ENCODE measurements at places on chromosomes 13 and 19.

- no peak for DNase-seq
Observed at GRCh38 chr19:50065938-50066337, 40.1 kb downstream of the ZNF473 start.

DNA sequence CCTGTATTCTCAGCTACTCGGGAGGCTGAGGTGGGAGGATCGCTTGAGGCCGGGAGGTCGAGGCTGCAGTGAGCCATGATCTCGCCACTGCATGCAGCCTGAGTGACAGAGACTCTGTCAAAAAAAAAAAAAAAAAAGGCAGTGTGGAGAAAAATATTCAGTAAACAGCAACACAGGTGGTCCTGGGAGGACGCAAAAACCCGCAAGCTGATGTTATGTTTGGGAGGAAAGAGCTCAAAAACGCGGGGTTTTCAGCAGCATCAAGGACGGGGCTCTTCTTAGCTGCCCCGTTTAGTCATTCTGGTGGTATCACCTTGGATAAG, 599 bp upstream of the ZNF784 start:
- no peak for DNase-seq

- DNase-seq, result no peak
Observed at GRCh38 chr13:111971891-111972780, 94.8 kb upstream of the SOX1 start.

GRCh38 chr19:34044021-34044420, 128.3 kb upstream of the LSM14A start:
- no peak for DNase-seq

- no peak for DNase-seq
Observed at GRCh38 chr13:47289567-47289966, 392.7 kb upstream of the HTR2A start.

GRCh38 chr13:39822437-39822836, 167.0 kb downstream of the COG6 start:
- no peak for DNase-seq

DNA sequence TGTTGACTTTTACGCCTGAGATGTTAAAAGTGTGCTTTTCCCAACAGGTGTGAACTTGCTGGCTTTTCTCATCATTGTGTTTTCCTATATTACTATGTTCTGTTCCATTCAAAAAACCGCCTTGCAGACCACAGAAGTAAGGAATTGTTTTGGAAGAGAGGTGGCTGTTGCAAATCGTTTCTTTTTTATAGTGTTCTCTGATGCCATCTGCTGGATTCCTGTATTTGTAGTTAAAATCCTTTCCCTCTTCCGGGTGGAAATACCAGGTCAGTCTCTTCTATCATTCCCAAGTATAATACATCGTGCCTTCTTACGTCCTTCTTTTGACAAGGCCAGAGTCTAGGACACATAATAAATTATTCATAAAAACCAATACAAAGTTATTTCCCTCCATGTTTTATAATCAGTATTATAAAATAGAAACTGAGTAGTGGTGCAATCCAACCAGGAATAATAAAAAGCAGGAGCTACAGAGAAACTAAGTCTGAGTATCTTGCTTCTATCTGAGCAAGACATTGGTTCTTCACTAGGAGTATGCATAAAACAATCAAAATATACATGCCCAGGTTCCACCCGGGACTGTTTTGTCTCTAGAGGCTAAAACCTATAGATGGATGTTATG, 57.9 kb downstream of the RXFP2 start:
- DNase-seq, result no peak

- DNase-seq, result no peak
Observed at GRCh38 chr19:3618144-3618810, 8.3 kb downstream of the CACTIN start.

GRCh38 chr13:23212671-23213070, 31.9 kb downstream of the SGCG start:
- DNase-seq, result no peak

GRCh38 chr19:12944104-12944674, 1.5 kb upstream of the RAD23A start:
- no peak for DNase-seq

DNA sequence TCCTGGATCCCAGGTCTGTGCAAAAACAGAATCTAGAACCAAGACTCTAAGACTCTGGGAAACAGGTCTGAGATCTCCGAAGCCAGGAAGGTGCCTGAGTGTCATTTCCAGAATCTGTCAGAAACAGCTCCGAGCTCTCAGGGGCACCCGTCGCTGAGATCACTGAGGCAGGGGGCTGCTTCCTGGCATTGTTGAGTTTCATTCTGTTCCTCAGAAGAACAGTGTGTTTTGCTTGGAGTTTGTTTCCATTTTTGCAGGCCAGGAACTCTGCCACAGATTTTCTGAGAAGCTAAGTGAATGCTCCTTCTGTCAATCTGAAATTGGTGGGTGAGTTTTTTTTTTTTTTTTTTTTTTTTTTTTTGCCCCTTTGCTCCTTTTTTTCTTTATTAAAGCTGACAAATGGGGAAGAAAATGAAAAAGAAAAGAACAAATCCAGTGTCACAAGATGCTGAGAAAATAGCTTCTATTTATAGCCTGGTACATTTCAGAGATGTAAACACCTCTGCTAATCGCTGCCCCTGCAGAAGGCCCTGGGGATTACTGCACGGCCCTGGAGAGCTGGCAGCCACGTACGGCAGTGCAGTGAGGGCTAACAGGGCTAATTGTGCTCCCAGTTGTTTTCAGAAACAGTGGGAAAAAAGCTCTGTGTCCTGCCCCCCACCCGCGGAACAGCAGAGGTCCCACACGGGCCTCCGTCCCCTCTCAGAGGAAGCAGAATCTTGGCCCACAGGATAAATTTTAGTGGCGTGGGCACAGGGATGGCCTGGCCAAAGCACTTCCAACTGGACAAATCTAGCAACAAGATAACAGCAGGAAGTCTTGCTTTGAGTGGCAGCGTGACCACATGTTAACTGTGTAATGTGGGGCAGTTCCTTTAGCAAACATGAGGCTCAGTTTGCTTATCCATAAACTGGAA, 237.6 kb upstream of the IRS2 start:
- DNase-seq, result no peak

DNA sequence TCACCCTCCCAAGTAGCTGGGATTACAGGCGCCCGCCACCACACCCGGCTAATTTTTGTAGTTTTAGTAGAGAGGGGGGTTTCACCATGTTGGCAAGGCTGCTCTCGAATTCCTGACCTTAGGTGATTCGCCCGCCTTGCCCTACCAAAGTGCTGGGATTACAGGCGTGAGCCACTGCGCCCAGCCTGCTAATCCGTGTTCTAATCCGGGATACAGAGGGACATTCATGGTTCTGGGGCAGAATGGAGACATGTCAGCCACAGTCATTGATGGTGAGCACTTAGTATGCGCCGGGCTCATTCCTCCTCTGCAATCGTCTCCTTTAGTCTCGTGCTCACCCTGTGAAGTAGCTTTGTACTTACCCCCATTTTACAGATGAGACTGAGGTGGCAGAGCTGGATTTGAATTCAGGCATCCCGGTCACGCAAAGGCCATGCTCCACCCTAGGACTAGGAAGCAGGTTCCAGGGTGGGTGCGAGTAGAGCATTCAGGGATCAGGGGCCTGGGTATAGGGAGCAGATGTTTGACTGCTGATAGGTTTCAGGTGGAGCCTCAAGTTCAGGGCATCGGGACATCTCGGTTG, 8.2 kb downstream of the RRAS start:
- no peak for DNase-seq

DNA sequence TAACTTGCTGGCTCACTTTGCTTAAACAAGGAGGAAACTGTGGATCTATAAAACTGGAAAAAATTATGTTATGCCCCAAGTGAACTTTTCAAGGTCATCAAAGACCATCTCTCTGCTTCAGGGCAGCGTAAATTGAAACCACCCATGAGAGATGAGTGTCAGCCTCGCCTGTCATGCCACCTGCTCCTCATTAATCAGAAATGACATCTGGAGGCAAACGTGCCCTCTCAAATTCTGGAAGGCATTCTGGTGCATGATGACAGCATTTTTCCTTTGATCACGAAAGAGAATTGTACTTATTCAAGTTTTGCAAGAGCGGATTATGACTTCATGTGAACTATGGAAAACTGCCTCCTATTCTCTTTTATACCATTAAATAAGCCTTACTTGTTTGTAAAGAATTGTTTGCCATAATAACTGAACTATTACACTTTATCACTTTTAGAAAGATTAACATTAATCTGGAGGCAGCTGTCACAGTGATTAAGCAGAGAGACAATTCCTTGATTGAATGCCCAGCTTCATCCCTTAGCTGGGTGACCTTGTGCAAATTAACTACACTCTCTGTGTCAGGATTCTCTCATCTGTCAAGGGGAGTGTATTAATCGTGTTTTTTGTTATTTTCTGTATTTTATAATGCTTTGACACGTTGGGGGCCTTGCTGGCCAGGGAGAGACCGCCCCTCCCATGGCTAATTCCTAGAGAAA, 17.0 kb upstream of the SACS start:
- DNase-seq, result no peak

DNA sequence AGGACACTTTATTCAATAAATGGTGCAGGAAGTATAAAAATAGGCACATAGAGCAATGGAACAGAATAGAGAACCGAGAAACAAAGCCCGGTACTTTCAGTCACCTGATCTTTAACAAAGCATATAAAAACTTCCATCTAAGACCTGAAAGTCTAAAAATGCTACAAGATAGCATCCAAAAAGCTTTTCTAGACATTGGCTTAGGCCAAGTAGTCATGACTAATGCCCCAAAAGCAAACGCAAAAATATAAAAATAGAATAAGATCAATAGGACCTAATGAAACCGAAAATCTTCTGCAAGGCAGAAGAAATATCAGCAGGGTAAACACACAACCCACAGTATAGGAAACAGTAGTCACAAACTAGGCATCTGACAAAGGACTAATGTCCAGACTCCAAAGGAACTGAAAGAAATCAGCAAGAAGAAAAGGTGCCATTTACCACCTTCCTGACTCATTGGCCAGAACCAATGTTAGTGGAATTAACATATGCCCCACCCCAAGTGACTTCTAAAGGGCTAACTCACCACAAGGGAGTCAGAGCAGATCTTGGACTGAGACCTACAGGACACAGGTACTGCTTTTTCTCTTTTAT, 40.8 kb upstream of the CEACAM21 start:
- DNase-seq, result no peak

GRCh38 chr19:16594681-16595091, 22.5 kb upstream of the SLC35E1 start:
- DNase-seq, result no peak

DNA sequence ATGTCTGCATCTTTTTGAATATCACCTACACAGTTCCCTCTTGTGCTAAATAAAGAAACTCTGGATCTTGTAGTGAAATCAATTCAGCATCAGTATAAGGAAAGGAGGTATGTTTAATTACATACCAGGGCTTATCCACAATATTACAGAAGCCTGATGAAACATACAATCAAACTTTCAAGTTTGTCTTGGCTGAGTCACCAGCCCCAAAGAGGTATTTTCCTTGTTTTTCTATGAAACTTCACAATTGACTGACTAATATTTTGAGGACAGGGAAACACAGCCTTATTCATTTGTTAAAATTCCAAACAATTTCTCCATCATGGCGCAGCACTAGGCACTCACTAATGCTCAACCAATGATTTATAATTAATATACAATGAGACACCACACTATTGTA, 952.4 kb downstream of the PCDH17 start:
- no peak for DNase-seq

- no peak for DNase-seq
Observed at GRCh38 chr19:50821622-50822021, 2.0 kb downstream of the KLK1 start.

GRCh38 chr13:33519561-33520467, 234.3 kb upstream of the STARD13 start:
- DNase-seq, result no peak

GRCh38 chr13:40968416-40969000, 50.6 kb downstream of the ELF1 start:
- DNase-seq, result no peak

- no peak for DNase-seq
Observed at GRCh38 chr13:42478531-42479156, 95.3 kb upstream of the TNFSF11 start.

DNA sequence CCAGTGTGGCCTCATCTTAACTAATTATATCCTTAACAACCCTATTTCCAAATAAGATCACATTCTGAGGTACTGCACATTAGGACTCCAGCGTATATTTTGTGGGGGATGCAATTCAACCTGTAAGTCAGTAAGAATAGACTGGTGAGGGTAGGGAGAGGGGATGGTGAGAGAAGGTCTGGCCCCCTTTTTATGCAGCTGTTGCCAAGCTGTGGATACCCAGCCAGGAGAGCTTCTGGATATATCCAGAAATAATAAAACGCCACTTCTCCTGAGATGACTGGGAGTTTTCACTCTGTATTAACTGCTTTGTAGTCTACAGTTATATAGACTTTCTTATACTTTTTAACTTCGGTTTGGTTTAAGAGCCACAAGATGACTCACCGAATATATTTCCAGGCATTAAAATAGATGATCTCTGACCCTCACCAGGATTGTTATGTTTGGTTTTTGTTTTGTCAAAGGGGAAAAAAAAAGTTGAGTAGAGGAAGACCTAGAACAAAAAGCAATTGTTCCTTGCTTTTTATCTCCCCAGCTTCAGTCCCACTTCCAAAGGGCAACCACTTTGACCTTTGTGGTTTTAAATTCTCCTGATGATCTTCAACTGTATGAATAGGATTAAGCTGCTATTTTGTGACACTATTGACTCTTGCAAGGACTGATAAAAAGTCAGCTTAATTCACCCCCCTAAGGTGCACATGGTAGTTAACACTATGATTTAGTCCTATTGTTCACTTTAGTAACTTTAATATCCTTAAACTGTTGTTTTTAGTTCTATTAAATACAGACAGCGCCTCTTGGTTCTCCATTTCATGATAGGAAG, 3.1 kb upstream of the NEK3 start:
- no peak for DNase-seq

All from lower lobe of right lung (tissue), 2 donors.